Type B pancreatic cell (in vitro differentiated cells): ENCODE measurements at places on chromosomes 1 and 21. TPM values are rescaled to one million over a fixed set of nuclear protein-coding genes. Genes with fewer than 3 reads are reported as not detected.

The EFNA1 gene
- total RNA-seq, result 26.1 and 69.9 TPM in 2 replicates

The RNU1-3 gene
- 2,993 and 3,564 TPM in 2 replicates for total RNA-seq

The B3GALT2 gene
- total RNA-seq, result 3.2 and 3.6 TPM in 2 replicates

The OPRD1 gene
- 1.1 and 1.5 TPM in 2 replicates for total RNA-seq

DNA sequence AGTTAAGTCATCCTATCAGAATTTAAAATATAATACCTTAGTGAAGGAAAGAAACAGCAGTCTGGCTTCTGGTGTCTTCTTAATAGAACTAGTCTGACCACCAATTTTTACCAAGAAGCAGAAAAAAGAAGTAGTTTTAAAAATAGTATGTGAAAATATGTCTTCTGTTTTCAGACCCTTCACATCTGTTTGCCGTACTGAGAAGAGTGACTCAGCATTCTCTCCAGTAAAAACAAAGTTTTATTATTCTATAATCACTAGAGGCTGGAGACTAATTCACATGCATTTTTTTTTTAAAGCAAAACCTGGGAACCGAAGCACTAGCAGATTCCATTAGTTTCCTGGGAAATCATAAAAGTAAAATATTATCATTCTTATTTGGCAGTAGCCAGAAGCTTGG lies 163.8 kb downstream of the COL24A1 start:
- no peak overlapping the region for H3K4me3 ChIP-seq
- no peaks in the 10 kb centered on the region for H3K4me1 ChIP-seq
- H3K36me3 ChIP-seq, result no peaks in the 10 kb centered on the region
- no peak overlapping the region for H3K27ac ChIP-seq
- no peak for DNase-seq
